IgD-negative memory B cell (primary cell): ENCODE measurements at places on chromosomes 1 and 21. TPM values are rescaled to one million over a fixed set of nuclear protein-coding genes. Genes with fewer than 3 reads are reported as not detected.

Gene HES3
- polyA plus RNA-seq: not detected

Gene KRTAP20-1
- not detected for polyA plus RNA-seq

Gene CNKSR1
- polyA plus RNA-seq: 2.2 TPM

Gene RTCA
- 19.4 TPM for polyA plus RNA-seq

Gene GJA9
- polyA plus RNA-seq: not detected

Gene CD34
- polyA plus RNA-seq: not detected

Gene CTSE
- not detected for polyA plus RNA-seq

Gene GPATCH4
- polyA plus RNA-seq: 45.5 TPM

Gene LRRC71
- polyA plus RNA-seq: not detected

Gene CYP2J2
- 1.0 TPM for polyA plus RNA-seq

Gene SLC25A44
- polyA plus RNA-seq: 16.6 TPM

Gene NMNAT2
- not detected for polyA plus RNA-seq

Gene CD101
- polyA plus RNA-seq: 1.8 TPM

Gene CDCA8
- 1.4 TPM for polyA plus RNA-seq

Gene S100A7A
- polyA plus RNA-seq: not detected

Gene DDX59
- polyA plus RNA-seq: 19.1 TPM

Gene CELA3A
- not detected for polyA plus RNA-seq

Gene KRTAP21-2
- polyA plus RNA-seq: not detected

Gene CYYR1
- polyA plus RNA-seq: not detected

Gene HPDL
- 1.3 TPM for polyA plus RNA-seq

Gene RSPH1
- not detected for polyA plus RNA-seq

Gene HAO2
- not detected for polyA plus RNA-seq

Gene PBXIP1
- 123 TPM for polyA plus RNA-seq

Gene FYB2
- polyA plus RNA-seq: not detected

Gene CD2
- polyA plus RNA-seq: 6.6 TPM

Gene RHBDL2
- not detected for polyA plus RNA-seq

Gene HEYL
- polyA plus RNA-seq: not detected

Gene CENPF
- 0.29 TPM for polyA plus RNA-seq

Gene GART
- polyA plus RNA-seq: 44.7 TPM
